NCI-H460 (cell line): ENCODE measurements at places on chromosomes 13 and 19.

GRCh38 chr19:17114414-17114831 lies 38.8 kb downstream of the MYO9B start:
- DNase-seq: no peak

DNA sequence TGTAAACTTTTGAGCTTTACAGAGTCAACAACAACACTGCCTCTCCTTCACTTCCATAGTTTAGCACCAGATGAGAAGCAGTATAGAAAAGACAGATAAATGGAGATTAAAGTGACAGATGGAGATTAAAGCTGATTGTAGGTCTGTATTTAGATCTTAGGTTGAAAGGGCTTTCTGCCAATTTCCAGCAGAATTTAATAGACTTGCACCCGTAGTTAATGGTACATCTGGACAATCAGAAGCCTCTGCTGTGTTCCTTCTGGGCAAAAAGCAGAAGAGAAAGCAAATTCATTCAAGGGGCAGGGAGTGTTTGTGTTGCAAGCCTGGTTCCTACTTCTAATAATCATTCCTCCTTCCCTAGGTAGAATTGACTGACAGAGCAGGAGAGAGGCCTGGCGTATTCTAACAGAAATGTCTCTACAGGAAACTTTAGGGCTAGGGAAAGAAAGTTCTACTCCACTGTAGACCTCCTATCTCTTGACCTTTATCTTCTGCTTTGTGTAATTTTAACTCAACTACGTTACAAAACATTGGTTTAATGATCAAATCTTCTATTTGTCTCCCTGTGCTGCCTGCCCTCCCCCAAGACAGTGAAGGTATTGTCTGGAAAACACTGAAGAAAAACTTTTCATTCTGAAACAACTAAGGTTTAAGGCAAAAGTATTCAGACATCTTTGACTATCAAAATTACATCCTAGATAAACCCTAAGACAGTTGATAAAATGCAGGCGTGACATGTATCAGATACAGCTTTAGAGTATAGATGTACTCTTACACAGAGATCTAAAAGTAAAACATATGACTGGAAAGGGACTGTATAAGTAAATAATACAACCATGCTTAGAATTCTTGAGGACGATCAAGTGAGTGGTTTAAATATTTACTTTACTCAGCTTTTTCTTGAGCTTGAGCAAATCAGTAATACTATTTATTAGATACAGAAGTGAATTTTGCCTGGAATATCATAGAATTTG lies 44.4 kb downstream of the GPC6 start:
- no peak for DNase-seq

- DNase-seq: no peak
Observed at GRCh38 chr19:40799558-40800338, 757 bp downstream of the EGLN2 start.

DNA sequence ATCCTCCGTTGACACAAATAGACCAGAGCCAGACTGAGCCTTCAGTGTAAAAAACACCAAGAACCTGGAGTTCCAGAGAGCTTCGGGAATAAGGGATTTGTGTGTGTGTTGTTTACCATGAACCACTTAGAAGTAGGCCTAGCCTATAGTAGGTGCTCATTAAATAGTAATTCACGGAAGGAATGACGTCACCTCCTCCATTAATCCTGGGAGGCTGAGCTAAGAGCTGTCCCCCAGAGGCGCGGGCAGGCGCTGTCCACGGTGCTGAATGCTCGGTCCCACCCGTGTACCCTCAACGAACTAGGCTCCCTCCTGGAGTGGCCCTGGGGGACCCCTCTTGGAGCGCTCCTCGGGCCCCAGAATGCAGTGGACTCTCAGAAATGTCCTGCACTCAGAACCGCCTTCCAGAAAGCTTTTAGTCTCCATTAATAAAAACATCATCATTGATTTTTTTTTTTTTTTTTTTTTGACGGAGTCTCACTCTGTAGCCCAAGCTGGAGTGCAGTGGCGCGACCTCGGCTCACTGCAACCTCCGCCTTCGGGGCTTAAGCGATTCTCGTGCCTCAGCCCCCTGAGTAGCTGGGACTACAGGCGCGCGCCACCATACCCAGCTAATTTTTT lies 6.5 kb downstream of the UNC13A start:
- peak; percentile 38 for DNase-seq

DNA sequence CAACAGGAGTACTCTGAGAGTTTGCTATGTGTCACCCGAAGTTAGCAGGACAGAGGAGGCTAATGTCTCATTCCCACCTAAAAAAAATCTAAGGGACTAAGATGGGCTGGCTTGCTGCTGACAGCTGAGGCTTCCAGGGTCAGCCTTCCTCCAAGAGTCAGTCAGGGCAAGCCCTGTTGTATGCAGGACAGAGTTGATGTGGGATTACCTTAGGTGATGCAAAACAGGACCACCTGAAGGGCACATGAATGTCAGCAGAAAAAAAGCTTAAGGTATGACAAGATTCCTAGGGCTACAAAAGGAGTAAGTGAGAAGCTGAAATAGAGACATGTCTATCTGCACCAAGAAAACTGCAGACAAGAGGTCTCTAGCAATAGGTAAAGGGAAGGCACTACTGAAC lies 151.5 kb downstream of the NHLRC3 start:
- DNase-seq: no peak

GRCh38 chr19:42323852-42324654 lies 1.4 kb upstream of the MEGF8 start:
- DNase-seq: no peak

- no peak for DNase-seq
Observed at GRCh38 chr13:108227651-108228272, 9.6 kb downstream of the ABHD13 start.

DNA sequence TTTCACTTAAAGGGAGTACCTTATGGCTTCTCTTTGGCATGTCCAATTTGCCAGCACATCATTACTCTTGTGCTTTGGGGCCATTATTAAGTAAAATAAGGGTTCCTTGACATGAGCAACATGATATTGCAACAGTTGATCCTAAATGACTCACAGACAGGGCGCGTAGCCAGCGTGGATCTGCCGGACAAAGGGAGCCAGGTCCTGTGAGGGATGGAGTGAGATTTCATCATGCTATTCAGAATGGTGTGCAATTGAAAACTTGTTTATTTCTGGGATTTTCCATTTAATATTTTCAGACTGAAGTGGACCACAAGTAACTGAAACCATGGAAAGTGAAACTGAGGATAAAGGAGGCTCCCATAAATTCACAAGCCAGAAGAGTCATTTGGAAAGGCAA lies 48.6 kb upstream of the WASF3 start:
- DNase-seq: peak; percentile 31
